Psoas muscle (tissue), 8 donors: ENCODE measurements at places on chromosomes 6 and 20. TPM values are rescaled to one million over a fixed set of nuclear protein-coding genes. Genes with fewer than 3 reads are reported as not detected.
A peak's percentile ranks its signal among the peaks of the same experiment; 100 is the strongest.

The PCNA gene
- 25.5 TPM for polyA plus RNA-seq

DNA sequence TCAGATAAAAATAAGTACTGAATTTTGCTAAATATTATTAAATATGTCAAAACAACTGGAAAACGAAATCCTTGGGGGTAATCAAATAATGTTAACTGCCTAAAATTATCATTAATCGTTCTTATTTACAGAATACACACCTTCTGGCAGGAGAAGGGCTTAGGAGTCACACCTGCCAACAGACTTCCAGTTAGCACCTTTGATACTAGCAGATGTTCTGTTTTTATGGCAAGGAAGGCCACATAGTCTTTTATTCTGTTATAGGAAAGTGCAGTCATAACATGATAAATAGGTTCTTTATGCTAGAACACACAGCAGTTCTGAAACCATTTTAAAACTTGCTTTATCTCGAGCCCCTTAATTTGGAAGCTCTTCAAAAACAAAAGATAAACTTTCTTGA is 464.1 kb downstream of the UTRN start:
- DNase-seq, result no peak

The TNNC2 gene
- 9,192 TPM for polyA plus RNA-seq

The PGK2 gene
- polyA plus RNA-seq, result not detected

- DNase-seq, result no peak
Observed at GRCh38 chr6:6772751-6773150, 184.2 kb downstream of the LY86 start.

The PBOV1 gene
- polyA plus RNA-seq, result not detected

DNA sequence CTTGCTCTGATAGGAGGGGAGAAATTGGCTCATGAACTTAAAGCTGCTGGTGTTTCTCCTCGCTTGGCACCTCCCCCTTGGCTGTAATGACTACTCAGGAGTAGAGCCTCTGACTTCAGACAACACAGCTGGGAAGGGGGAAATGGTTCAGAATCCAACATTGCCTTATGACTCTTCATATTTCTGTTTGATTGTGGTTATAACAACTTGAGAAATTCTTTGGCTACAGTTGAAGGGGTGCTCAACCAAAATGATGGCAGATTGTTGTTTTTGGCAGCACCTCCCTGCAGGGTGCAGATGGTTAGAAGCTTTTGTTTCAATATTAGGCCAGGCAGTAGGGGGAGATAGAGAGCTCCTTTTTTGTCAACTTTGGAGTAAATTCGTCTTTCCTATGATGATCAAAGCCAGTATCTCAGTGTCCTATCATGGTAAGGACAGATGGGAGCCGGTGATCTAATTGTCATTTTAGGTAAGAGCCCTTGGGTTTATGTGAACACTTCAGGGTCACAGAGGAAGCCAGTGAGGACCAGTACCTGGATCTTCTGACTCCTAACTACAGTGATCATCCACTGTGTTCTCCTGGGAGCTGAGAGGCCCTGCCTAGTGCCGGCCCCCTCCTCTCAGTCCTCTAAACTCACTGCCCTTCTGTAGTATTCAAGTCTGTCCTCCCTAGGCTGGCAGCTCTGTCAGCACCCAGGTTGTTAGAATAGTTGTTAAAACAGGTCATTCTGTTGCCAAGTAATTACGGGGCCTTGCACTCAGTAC is 39.9 kb downstream of the RPRD1B start:
- no peak for DNase-seq

The CD2AP gene
- polyA plus RNA-seq, result 8.0 TPM

DNA sequence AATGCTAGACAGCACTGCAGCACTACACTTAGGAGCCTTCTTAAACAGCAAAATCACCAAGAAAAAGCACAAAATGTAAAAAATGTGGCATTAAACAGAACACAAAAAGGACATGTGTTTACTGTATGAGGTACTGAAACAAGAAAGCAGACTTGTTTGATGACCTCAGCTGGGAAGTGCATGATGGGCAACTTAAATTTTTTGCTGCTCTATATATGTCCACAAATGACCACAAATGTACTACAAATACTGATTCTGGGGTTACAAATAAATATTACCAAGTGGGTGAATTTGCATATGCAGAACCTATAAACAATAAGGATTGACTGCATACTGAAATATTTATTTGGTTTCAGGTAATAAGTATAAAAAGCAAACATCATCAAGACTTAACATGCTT is 13.1 kb downstream of the RAB23 start:
- no peak for DNase-seq

The TCP11 gene
- polyA plus RNA-seq, result not detected

GRCh38 chr6:80276861-80277260 is 170.4 kb downstream of the BCKDHB start:
- no peak for DNase-seq

The SMLR1 gene
- not detected for polyA plus RNA-seq

GRCh38 chr20:18395544-18395943 is 71.3 kb downstream of the DZANK1 start:
- no peak for DNase-seq

GRCh38 chr6:41442800-41443501 is 103.2 kb upstream of the FOXP4 start:
- DNase-seq, result peak; percentile 63

The SLC26A8 gene
- not detected for polyA plus RNA-seq

DNA sequence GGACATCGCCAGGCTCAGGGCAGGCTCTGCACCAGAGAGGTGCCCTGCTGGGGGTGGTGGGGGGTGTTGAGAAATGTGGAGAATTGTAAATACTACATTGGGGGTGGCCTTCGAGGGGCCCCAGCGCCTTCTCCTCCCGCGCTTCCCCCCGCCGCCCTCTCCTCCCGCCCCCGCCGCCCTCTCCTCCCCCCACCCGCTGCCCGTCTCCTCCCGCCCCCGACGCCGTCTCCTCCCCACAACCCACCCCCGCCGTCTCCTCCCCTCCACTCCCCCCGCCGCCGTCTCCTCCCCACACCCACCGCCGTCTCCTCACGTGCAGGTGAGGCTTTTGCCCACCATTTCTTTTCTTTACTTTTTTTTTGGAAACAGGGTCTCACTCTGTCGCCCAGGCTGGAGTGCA is 1.5 kb upstream of the SRMS start:
- no peak for DNase-seq

DNA sequence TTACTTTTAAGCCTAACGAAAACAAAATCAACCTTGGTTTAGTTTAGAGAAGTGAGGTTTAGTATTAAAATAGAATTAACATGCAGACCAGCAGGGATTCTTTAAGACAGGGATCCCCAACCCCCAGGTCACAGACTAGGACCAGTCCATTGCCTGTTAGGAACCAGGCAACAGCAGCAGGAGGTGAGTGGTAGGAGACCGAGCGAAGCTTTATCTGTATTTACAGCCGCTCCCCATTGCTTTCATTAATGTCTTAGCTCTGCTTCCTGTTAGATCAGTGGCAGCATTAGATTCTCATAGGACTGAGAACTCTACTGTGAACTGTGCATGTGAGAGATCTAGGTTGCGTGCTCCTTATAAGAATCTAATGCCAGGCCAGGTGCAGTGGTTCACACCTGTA is 225.9 kb downstream of the NKAIN2 start:
- no peak for DNase-seq

DNA sequence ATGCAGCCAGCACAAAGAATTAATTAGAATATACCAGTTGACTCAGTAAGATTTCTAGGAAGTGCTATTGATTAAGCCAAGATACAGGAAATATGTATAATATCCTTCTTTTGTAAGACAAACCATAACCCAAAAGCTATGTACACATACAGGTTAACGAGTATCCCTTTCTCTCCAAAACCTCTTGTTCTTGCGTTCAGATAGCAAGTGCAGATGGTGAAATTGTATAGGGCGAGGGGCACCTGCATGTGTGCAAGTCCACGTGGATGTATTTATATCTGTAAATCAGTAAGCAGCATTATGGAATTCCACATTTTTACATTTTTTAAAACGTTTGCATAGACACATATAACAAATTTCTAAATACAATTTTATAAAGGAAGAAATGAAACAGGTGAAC is 228.6 kb downstream of the TBXT start:
- no peak for DNase-seq

DNA sequence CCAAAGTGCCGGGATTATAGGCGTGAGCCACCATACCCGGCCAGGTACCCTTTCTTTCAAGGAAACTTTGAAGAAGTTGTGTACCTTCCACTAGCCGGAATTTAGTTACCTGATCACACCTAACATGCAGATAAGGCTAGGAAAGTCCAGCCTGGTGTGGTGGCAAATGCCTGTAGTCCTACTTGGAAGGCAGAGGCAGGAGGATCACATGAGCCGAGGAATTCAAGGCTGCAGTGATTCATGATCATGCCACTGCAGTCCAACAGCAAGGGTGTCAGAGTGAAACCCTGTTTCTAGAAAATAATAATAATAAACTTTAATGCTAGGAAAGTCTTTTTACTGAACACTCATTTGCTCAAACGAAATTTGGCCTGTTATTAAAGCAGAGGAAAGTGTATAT is 21.0 kb downstream of the NFYA start:
- no peak for DNase-seq

GRCh38 chr6:137121401-137121997 is 51.9 kb downstream of the IL22RA2 start:
- no peak for DNase-seq

DNA sequence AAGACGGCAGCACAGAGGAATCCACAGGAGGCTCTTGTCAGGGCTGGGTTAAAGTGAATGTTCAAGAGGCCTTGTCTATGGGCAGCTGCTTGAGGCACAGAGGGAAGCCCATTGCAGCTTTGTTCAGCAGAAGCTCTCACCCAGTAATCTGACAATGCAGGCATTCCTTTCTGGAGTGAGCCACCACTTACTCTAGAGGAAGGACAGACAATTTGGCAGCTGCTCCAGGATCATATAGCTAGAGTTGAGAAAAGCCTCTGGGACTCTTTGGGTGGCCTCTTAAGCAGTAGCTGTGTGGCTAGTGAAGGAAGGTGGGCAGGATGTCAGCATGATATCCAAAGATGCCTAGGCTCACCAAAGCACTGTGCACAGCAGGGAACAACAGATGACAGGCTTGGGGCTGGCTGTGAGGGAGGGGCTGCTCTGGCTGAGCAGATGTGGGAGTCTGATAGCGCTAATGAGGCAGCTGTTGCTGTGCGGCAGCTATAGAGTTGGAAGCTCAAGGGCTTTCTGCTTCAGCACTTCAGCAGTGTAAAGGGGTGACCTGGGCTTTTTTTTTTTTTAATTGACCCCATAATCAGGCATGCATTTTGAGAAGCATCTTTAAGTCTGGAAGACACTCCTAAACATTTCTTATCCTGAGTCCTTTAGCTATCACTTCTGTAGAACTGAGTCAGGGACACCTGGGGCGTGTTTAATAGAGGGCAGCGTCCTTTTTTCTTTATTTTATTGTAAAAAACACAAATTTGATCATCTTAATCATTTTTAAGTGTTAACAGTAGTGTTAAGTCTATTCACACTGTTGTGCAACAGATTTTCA is 27.2 kb downstream of the CMTR1 start:
- no peak for DNase-seq

GRCh38 chr6:119343167-119343566 is 6.4 kb downstream of the MAN1A1 start:
- DNase-seq, result no peak

GRCh38 chr6:121584586-121585369 is 149.3 kb downstream of the GJA1 start:
- no peak for DNase-seq

The CDC40 gene
- polyA plus RNA-seq, result 27.7 TPM

- no peak for DNase-seq
Observed at GRCh38 chr6:77786935-77787629, 134.2 kb downstream of the MEI4 start.

GRCh38 chr20:13469262-13469661 is 169.5 kb downstream of the TASP1 start:
- no peak for DNase-seq

GRCh38 chr6:118122161-118122725 is 215.2 kb downstream of the SLC35F1 start:
- no peak for DNase-seq

The SCUBE3 gene
- 0.04 TPM for polyA plus RNA-seq

DNA sequence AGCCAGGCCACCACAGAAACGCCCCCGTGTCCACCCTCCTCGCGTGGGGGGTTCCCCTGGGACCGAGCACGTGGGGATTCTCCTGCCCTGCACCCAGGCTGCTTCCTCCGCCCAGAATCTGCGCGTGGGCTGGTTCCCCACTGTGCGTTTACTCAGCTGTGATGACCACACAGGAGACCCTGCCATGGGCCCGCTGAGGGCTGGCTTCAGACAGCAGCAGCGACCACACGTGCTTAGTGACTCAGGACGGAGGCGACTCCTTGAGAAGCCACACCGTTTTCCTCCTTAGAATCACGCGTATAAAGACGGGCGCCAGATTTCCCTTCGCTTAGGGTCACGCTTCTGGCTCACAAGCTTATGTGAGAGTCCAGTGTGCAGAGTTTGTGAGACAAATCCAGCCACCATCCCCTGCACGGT is 63.9 kb upstream of the PDE10A start:
- DNase-seq, result no peak

The ANGPT4 gene
- 0.14 TPM for polyA plus RNA-seq

DNA sequence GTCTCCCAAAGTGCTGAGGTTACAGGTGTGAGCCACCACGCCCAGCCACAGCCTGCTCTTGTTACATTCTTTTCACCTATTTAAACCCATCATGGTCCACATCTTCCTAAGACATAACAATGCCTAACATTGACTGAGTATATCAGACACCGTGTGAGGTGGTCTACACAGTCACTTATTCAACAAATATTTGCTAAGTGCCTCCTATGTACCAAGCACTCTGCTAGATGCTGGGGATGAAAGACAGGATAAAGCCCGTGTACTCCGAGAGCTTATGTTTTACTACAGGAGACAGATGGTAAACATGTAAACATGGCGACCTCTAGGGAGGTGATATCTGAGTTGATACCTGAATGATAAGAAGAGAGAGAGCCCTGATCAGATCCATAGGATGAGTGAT is 12.7 kb downstream of the BCL2L1 start:
- DNase-seq, result no peak

The KIAA0408 gene
- polyA plus RNA-seq, result 48.0 TPM

DNA sequence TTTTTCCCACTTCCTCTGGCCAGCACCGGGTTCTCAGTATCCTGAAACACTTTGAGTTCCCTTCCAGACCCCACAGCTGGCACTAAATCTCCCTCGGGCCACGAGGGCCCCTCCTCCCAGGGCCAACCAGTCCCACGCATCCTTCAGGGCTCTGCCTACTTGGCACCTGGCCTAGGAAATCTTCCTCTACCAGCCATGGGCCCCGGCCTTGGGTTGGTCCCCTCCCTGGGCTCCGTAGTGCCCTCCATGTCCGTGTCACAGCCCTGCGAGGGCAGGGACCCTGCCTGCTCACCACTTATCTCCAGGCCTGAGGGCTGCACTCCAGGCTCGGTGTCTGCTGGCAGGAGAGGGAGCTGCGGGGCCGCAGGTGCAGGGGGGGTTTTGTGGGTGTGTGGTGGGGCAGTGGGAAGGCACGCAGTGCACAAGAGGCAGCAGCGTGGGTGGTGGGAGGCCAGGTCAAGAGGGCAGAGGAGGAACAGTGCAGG is 48.8 kb upstream of the CDH22 start:
- peak; percentile 49 for DNase-seq

The OR14J1 gene
- not detected for polyA plus RNA-seq
